NCI-H1048 (cell line): ENCODE measurements at places on chromosomes 13 and 19.
A peak's percentile ranks its signal among the peaks of the same experiment; 100 is the strongest.

DNA sequence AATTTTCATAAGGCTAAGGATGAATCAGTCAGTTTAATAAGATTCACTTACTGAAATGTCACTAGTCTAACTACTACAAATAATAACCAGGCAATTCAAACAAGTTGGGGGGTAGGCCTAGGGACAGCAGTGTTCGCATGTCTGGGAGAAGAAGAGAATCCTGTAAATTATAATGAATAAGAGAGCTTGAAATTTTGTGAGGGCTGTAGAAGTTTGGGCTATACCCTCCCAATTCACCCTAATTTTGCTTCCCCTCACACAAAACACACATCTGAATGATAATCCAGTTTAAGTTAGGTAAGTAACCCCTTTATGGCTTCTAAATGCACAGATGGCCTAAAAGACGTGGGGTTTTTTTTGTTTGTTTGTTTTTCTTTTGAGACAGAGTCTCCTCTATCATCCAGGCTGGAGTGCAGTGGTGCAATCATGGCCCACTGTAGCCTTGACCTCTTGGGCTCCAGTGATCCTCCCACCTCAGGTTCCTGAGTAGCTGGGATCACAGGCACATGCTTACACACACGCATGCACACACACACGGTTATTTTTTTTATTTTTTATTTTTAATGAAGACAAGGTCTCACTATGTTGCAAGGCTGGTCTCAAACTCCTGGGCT is 69.9 kb downstream of the TBC1D4 start:
- no peak for DNase-seq

DNA sequence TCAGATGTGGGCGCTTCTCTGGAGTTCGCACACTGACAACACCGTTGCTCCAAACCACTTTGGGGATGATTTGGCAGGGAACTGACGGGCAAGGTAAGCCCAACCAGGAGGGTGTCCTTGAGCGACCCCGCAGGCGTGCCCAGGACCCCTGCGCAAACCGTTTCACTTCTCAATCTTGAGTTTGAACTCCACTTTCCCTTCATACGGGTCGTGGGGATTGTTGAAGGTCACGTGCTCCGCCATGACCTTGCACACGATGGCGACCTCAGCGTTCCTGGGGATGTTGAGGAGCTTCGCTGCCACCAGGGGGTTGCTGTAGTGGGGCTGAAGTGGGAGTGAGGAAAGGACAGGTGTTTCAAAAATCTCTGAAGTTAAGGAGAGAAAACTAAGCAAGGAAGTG is 8.8 kb downstream of the ATP4B start:
- no peak for DNase-seq

DNA sequence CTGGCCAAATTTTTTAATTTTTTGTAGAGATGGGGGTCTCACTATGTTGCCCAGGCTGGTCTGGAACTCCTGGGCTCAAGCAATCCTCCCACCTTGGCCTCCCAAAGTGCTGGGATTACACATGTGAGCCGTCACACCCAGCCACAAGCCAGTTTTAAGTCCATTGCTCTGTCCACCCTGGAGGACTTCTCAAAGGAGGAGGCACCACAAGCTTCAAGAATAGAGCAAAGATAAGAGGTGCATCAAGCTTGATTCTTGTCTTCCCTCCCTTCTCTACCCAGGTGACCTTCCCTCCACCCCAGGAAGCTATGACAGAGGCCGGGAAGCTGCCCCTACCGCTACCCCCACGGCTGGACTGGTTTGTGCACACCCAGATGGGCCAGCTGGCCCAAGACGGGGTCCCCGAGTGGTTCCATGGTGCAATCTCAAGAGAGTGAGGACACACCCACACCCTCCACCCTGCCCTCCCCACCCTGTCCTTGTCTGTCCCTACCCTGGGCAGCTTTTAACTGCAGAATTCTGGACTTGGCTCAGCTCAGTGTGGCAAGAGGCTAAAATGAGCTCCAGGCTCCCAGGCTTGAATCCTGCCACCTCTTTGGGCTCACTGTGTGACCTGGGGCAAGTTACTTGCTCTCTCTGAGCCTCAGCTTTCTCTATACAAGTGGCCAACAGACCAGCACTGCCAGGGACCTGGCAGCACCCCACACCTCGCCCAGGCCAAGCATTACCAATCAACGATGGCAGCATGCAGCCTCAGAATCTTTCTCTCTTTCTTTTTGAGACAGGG is 5.2 kb downstream of the HSH2D start:
- DNase-seq = no peak

- DNase-seq = peak; percentile 56
Measured at GRCh38 chr19:12789904-12790619, 1.2 kb upstream of the JUNB start.

GRCh38 chr13:59458908-59459579 is 704.7 kb downstream of the DIAPH3 start:
- DNase-seq = no peak
